Fibroblast of the aortic adventitia (primary cell): ENCODE measurements at places on chromosomes 2 and 18. TPM values are rescaled to one million over a fixed set of nuclear protein-coding genes. Genes with fewer than 3 reads are reported as not detected.

Gene RNF103
- total RNA-seq = 25.0 and 25.1 TPM in 2 replicates

Gene LOXL3
- total RNA-seq = 11.9 and 18.5 TPM in 2 replicates

Gene TGIF1
- 68.4 and 106 TPM in 2 replicates for total RNA-seq

Gene ERICH2
- 4.0 TPM in 1 of 2 replicates, not detected in the other for total RNA-seq

Gene ASB1
- total RNA-seq = 18.5 and 45.5 TPM in 2 replicates

Gene NCKAP5
- 1.7 and 4.4 TPM in 2 replicates for total RNA-seq

Gene CSRNP3
- total RNA-seq = 2.3 and 3.4 TPM in 2 replicates

DNA sequence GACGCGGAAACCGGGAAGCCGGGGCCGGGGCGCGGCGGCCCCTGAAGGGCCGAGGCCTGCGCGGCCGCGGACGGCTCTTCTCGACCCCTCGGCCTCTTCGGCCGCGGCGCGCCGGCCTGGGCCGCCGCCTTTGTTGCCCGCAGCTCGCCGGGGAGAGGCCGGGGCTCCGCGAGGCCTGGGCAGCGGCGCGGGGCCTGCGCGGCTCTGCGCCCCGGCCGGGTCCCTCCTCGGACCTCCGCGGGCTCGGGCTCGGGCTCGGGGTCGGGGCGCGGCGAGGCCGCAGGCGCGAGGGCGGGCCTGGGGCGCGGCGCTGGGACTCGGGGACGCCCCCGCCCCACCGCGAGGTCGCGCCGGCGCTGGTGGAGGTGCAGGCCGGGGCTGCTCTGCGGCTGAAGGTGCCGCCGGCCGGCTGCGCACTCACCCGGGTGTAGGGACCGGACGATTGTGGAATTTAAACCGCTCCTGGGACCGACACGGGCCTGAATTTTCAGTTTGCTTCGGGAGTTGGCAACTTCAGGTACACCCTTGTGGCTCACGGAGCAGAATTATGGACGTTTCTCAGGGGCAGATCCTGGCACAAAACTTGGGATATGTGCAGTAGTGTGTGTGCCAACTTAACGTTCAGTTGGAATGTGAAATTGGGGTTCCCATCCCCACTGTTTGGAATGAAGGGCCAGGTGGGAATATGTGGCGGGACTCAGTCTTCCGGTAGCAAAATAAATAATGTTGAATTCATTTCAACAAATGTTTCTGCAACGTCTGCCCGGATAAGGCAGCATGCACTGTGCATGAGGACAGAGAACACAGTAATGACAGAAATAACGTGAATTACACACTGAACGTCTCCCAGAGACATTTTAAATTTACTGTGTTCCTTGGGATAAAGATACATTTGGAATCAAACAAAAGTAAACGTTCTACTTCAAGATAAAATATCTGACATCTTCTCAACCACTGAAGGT, 787 bp downstream of the SOCS6 start:
- DNase-seq = peak; percentile 38

DNA sequence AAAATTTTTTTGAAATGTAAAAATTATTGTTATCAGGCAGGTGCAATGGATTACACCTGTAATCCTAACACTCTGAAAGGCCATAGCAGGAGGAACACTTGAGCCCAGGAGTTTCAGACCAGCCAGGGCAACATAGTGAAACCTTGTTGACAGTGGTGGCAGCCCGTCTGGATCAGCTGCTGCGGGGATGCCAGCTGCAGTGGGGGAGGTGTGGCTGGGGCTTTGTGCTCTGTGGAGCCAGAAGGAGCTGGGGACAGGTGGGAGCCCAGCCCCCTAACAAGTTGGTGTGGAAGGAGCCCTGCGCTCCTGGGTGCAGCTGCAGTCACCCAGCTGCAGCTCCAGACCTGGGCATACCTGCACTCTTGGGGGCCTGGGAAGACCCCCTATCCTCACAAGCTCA, 182.4 kb upstream of the MC4R start:
- no peak for DNase-seq

DNA sequence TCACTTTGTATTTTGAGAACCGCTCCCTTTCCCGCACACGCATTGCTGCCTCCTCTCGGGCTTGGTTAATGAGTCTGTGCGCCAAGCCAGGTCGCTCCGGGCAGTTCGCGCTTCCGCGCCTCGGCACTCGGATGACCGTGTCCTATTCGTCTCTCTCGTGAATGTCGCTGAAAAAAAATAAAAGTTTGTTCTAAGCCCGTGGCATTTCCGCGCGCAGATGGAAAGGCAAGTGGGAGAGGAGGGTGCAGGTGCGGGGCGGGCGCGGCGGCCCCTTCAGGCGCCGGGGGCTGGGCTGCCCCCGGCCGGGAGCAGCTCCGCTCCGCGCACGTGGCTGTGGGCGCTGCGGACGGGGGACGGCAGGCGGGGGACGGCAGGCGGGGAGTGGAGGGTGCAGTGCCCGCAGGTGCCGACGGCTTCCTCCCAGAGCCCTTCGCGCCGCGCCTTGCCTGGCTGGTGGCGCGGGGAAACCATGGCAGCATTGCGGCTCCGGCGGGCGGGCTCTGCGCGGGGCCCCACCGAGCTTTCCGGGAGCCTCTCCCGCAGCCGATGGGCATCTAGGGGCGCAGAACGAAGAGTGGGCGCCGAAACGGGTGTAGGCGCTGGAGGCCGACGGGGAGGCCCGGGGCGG, 159.6 kb upstream of the SIX2 start:
- no peak for DNase-seq

DNA sequence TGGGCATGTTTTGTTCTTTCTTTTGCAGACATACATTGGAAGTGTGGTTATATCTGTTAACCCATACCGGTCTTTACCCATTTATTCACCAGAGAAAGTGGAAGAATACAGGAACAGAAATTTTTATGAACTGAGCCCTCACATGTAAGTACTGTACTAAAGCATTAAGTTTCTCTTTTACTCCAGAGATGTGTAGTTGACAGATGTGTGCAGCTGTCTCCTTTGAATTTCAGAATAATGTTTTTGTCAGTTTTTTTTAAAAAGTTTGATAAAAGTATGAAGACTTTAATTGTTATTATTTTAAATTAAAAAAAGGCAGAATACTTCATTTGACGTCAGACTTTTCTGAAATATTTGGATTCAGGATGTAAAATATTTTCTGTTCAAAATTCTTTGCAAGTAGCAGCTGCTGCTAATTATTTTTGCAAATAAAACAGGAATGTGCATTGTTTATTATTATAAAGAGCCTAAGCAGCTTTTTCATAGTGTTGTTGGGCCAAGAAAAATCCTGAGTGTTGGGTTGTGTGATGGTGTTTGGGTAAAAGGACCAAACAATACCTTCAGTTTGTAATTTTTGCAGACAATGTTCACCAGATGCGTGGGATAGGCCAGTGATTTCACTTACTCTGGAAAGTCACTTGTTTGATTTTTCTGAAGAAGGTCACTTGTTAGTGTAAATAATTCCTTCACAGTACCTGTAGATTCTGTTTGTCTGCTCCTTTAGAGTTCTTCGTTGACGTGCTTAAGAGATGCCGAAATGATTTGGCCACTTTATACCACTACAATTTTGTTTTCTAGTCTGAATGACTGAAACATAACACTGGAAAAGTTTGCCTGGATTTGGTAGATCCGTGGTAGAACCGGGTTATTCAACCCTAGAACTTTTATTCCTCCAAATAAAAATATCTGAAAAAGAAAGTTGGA, 51.1 kb downstream of the MYO1B start:
- DNase-seq = no peak

GRCh38 chr2:10253596-10254372, 48.9 kb upstream of the HPCAL1 start:
- DNase-seq = no peak

GRCh38 chr2:197498937-197499593, 575 bp downstream of the HSPD1 start:
- peak; percentile 40 for DNase-seq

DNA sequence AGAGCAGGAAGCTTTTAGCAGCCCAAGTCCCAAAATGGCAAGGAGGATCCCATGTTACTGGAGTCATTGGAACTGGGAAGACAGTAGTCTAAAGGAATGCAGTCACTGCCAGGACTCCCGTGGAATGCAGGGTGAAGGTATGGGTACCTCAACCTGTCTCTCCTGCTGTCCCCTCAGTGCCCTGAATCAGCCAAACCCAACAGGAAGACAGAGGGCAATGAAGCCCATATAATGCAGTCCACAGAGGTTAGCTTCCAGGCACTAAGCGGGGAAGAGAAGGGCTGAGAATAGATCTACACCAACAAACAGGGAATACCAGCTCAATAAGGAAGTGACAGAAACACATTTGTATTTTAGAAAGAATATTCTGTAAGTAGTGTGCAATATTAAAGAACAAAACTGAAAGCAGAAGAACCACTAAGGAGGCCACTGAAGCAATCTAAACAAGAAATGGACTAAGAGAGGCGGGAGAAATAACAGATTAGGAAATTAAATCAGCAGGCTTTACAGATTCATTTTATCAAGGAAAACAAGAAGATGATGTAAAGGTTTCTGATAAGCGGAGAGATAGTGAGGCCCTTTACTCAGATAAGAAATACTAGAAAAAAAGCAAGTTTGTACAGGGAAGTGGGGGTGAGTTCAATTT, 8.3 kb downstream of the NEMP2 start:
- DNase-seq = no peak

GRCh38 chr18:34131006-34131405, 93.7 kb downstream of the NOL4 start:
- DNase-seq = no peak

- no peak for DNase-seq
These were observed 251.6 kb upstream of the APCDD1 start for GRCh38 chr18:10202845-10203321.

- DNase-seq = peak; percentile 49
These were observed 40.2 kb upstream of the UBXN4 start for GRCh38 chr2:135701442-135701841.

DNA sequence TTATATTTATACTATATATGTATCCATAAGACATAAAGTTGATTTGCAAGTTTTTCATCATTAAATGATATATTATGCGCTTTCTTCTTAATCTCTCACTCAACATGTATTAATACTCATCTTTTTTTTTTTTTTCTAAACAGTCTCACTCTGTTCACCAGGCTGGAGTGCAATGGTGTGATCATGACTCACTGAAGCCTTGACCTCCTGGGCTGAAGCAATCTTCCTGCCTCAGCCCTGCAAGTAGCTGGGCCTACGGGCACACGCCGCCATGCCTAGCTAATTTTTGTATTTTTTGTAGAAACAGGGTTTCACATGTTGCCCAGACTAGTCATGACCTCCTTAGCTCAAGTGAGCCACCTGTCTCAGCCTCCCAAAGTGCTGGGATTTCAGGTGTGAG, 51.4 kb upstream of the MAP4K3 start:
- peak; percentile 84 for DNase-seq

DNA sequence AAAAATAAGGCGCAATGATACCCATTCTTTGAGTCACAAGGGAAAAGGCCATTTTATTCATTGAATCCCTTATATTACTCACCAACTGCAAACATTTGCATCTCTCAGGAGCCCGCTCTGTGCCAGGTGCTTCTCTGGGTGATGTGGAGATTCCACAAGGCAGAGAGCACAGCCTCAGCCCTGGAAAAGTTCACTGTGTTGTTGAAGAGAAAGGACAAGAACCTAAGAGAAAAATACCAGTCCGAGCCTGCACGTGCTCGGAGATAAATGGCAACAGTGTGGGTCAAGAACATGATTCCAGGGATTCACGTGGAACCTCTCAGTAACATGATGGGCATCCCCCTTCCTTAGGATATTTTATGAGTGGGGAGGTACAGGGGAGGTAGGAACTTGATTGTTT, 11.8 kb downstream of the GNAL start:
- DNase-seq = no peak

- no peak for DNase-seq
These were observed 61.5 kb downstream of the MBP start for GRCh38 chr18:77071061-77071460.

DNA sequence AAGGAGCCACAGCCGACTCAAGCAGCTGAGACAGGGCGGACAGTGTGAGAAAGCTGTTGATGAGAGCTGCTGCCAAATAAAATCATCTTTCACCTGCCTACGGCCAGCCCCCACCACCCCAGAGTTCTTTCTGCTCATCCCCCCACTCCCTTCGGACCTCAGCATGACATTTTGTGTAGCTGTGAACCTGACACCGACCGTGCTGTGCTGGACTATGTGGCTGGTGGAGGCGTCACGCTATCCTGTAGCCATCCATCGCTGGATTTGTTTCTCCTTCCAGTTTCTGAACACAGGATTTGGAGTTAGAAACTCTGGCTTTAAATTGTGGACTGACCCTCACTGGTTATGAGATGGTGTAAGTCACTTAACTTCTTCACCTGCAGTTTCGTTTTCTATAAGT, 317.3 kb downstream of the DCDC2C start:
- no peak for DNase-seq

- no peak for DNase-seq
These were observed 29.9 kb upstream of the SELENOI start for GRCh38 chr2:26316041-26316440.

- no peak for DNase-seq
These were observed 107.4 kb upstream of the HDAC4 start for GRCh38 chr2:239508261-239508660.

GRCh38 chr2:182910965-182911364, 44.5 kb upstream of the FRZB start:
- DNase-seq = no peak

- DNase-seq = no peak
These were observed 14.9 kb upstream of the ZDBF2 start for GRCh38 chr2:206259376-206260187.

DNA sequence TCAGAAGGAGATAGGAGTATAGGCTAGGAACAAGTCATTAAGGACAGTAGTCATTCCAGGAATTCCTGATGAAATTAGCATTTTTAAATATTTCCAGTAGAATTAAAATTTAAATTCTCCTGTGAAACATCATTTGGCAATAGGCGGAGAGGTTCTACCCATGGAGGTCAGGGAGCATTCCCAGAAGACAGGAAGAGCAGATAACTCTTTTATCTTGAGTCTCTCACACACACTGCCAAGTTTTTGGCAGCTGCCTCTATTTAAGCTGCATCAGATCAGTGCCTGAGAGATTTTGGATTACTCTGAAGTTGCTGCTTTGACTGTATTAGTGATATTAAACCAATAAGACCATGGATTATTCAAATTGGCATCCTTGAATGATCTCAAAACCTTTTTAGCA, 714.7 kb downstream of the EPHA4 start:
- DNase-seq = no peak

GRCh38 chr2:170723446-170723958, 8.4 kb downstream of the SP5 start:
- DNase-seq = no peak

DNA sequence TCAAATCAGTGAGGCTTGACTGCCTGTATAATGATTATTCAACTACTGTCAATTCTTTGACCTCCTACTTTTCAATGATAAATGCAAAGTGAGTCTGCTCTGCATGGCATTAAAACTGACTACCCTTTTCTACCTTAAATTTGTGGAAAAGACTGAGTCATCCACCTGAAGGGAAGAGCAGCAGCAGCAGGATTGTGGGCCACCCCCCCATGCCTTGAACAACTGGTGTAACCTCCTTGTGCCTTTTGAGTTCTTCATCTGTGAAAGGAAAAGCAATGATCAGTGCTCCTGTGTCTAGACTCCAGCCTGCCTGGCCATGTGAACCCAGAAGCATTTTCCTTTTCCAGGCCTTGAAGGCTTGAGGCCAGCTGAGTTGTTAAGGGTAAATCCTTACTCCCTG, 102.9 kb downstream of the OSR1 start:
- DNase-seq = no peak

GRCh38 chr2:217950401-217950871, 52.4 kb downstream of the TNS1 start:
- no peak for DNase-seq
